Stimulated activated CD8-positive, alpha-beta memory T cell treated with anti-CD3 and anti-CD28 coated beads, Interleukin-4, amount 100 ng/mL, for 1 hour (primary cell): ENCODE measurements at places on chromosomes 1 and 21.

DNA sequence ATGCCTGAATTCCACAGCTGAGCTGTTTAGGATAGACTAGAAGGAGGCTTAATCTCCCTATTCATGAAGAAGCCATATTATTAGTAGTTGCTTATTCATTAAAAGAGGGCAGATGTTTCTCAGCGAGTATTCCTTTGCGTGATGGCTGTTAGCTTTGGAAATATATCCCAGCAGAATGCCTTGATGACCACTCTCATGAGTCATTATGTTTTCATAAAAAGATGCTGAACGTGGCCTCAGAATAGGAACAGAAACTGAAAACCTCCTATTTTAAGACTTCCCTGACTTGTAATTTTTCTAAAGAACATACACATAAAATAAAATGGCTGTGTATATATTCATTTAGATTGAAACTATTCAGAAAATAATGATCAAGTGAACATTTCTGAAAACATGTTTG, 9.6 kb upstream of the PLA2G4A start:
- DNase-seq: no peak

- no peak for DNase-seq
Measured at GRCh38 chr1:181104790-181105133, 16.3 kb downstream of the IER5 start.

- no peak for DNase-seq
Measured at GRCh38 chr1:229640455-229640854, 14.4 kb downstream of the URB2 start.

- no peak for DNase-seq
Measured at GRCh38 chr1:65759516-65759915, 33.2 kb upstream of the PDE4B start.

- DNase-seq: no peak
Measured at GRCh38 chr1:154418062-154418921, 13.1 kb downstream of the IL6R start.

DNA sequence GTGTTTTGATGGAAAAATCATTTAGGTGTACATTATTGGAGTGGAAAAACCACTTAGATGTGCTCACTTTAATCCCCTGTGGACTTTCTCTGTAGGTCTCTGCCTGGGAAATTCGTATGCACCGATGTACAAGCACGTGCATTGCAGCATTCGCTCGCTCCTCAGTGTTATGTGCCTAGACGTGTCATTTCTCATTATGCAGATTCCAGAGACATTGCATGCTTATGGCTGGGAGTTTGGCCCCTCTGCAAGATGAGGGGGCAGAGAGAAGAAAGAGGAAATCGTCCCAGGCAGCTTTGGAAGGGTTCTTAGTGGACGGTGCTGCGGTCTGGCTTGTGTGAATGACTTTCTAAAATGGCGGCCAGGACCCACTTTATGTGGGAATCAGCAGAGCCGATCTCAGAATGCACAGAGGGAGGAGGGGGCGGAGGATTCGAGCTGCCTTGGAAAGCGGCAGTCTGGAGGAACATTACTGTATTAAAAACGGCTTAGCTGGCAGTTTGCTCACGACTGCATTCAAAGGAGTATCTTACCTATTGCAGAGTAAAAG, 2.3 kb downstream of the SPEN start:
- no peak for DNase-seq

GRCh38 chr21:35780983-35781382, 279.3 kb downstream of the SETD4 start:
- no peak for DNase-seq

DNA sequence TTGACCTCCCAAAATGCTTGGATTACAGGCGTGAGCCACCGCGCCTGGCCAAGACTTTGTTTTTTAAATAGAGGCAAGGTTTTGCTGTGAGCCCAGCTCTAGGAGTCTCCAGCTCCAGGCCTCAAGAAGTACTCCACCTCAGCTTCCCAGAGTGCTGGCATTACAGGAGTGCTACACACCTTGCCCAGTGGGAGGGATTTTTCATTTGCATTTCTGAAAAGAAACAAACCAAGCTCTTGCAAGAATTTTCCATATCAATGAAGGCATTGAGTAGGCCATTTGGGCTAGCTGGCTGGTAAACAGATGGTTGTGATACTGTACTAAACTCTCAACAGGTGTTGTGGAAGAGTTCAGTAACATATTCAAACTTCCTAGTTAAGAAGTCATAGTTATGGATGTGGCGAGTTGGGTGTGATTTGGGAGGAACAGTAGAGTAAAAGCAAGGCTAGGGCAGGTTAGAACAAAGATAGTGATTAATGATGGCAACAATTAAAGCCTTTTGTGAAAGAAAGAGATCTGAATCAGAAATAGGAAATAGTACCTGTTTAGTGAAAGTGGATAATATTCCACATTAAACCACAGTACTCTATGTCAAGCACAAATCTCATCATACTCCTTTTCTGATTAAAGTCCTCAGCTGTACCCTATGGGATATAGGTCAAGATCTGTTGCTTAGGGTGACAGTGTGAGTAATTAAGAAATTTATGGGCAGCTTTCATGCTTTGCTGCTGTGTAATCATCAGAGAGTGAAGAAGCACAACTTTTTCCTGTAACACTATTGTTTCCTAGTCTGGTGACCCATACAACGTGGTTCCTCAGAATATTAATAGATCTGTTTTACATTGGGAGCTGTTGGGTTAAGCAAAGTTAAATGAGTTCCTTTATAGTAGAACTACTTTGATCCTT, 10.7 kb downstream of the AKIRIN1 start:
- no peak for DNase-seq

DNA sequence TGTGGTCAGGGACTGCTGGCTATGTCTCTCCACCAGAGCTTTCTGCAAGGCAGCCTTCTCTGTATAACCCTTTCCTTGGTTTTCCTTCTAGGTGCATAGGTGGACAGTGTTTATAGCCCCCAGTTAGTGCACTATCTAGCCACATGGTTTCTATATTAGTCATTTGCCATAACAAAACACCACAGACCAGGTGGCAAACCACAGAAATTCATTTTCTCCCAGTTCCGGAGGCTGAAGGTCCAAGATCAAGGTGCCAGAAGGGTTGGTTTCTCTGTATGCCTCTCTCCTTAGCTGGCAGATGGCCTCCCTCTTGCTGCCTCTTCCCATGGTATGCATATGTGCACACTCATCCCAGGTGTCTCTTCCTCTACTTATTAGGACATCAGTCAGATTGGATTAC, 106.4 kb downstream of the KAZN start:
- no peak for DNase-seq

GRCh38 chr1:5884110-5884509, 108.1 kb downstream of the NPHP4 start:
- DNase-seq: no peak

GRCh38 chr1:21496886-21497285, 12.3 kb upstream of the ALPL start:
- DNase-seq: no peak

- no peak for DNase-seq
Measured at GRCh38 chr1:16413191-16413590, 24.0 kb downstream of the SPATA21 start.

GRCh38 chr1:41322835-41323234, 38.4 kb upstream of the FOXO6 start:
- no peak for DNase-seq

DNA sequence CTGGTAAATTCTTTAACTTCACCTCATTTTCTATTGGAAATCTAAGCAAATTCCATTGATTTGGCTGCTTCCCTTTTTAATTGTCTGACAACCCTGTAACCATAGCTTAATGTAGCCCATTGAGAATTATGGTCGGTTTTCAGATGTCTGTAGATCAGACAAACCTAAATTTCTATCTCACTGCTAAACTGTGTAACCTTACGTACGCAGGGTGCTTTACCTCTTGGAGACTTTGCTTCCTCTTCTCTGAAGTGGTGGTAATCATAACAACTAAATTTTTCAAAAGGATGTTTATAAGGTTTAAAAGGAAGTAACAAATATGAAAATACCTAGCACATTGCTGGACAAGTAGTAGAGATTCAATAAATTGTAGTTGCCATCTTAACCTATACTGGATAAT, 25.9 kb downstream of the IFNAR1 start:
- no peak for DNase-seq

DNA sequence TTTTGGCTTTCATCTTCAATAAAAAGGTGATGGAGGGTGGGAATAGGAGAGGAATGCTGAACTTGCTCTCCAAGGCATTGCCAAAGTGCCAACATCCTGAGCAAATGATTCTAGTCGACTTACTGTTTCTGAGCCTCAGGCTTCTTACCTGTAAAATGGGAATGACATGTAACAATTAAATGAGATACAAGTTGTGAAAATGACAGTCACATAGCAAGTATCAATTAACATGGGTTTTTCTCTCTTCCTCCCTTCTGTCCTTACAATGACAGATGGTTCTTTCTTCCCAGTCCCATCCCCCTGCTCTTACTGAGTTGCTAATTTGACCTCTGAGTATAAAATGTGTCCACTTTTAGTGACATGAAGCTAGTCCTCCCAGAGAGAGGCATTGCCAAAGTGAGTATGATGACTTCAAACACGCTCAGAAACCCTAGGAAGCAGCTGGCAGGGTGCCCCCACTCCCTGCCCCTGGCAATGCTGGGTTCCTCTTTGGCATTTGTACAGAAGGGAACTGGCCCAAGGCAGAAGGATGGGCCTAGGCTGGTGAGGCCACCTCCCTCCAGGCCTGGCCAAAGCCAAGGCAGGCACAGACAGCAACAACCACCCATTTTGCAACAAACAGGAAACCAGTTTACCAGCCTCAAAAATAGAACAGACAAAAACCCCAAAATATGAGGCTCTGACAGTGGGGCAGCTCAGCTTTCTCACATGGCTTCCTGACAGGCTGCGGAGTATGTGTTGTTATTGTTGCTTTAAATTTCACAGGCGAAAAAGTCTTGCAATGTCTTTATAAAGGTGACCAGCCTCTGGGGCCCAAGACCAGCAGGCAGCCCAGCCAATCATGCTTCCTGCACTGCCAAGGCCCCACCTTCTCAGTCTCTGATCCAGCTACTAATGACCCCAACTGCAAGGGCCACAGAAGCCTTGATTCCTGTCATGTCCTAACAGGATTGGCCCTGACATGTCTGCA, 115.9 kb downstream of the HIVEP3 start:
- DNase-seq: no peak

- DNase-seq: peak; percentile 92
Measured at GRCh38 chr21:29002442-29003144, 9.9 kb upstream of the LTN1 start.

DNA sequence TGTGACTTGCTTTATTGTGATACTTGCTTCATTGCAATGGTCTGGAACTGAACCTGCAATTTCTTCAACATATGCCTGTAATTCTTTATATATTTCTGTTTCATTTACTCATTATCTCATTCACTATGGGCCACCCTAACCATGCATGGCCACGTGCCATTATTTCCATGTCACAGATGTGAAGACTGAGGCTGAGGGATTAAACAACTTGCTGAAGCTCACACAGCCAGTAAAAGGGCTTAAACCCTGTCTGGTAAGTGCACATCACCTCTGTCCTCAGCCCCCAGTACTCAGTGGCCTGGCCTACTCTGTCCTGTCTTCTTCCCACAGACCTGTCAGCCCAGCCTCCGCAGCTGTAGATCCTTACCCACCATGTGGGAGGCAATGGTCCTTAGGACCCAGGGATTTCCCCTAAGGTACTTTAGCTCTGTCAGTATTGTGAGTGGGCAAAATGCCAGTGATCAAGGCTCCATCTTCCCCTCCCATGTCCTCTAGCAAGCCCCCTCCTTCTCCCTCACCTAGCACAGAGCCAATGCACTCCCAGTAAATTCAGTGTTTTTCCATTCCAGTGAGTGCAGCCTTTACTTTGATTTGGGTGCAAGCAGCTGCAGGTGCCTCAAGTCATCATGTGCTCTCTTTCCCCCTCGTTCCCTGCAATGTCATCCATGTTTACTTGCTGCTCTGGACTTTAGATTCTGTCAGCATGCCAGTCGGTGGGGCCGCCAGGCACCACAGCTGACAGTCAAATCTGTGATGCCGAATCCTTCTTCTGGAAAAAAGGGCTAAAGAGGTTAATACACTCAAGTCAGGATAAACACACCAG, 228.2 kb upstream of the PROX1 start:
- no peak for DNase-seq

GRCh38 chr1:3590139-3590763, 21.1 kb downstream of the MEGF6 start:
- DNase-seq: no peak

- no peak for DNase-seq
Measured at GRCh38 chr1:217153361-217153760, 430.1 kb upstream of the ESRRG start.

DNA sequence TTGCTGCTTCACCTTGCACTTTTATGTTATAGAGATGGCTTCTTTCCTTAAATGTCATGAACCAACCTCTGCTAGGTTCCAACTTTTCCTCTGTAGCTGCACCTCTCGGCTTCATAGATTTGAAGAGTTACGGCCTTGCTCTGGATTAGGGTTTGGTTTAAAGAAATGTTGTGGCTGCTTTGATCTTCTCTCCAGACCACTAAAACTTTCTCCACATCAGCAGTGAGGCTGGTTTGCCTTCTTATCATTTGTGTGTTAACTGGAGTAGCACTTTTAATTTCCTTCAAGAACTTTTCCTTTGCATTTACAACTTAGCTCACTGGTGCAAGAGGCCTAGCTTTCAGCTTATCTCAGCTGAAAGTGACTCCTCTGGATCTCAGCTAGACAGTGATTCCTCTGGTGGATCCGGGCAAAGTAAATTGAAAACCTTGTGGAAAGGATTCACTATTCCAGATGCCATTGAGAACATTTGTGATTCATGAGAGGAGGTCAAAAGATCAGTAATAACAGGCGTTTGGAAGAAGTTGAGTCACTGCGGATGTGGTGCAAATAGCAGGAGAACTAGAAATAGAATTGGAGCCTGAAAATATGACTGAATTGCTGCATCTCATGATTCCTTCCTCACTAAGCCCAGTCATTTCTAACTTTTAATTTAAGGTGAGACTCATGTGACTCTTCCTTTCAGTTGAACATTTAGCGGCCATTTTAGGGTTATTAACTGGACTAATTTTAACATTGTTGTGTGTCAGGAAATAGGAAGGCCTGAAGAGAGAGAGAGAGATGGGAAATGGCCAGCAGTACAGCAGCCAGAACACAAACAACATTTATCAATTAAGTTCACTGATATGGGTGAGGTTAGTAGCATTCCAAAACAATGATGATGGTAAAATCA, 16.2 kb upstream of the RGS1 start:
- DNase-seq: no peak

- no peak for DNase-seq
Measured at GRCh38 chr1:231781892-231782291, 155.3 kb downstream of the DISC1 start.

- DNase-seq: no peak
Measured at GRCh38 chr1:207603777-207604176, 41.2 kb upstream of the CR1L start.

DNA sequence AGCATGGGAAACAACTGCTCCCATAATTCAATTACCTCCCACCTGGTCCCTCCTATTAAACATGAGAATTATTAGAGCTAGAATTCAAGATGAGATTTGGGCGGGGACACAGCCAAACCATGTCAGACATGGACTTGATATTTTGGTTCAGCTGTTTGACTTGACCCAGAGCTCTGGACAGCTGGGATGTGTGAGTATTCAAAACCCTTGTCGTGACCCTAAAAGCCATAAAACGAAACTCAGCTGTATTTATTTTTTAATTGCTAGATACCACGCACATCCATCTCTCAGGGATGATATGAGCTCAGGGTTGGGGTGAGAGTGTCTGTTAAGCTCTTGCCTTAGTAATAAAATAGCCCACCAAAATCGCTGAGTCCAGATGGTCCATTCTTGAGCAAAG, 45.4 kb downstream of the RCSD1 start:
- DNase-seq: no peak

- DNase-seq: no peak
Measured at GRCh38 chr21:45161038-45161945, 86.9 kb downstream of the ADARB1 start.
